ENCODE measurements at places on chromosomes 13 and 19.

DNA sequence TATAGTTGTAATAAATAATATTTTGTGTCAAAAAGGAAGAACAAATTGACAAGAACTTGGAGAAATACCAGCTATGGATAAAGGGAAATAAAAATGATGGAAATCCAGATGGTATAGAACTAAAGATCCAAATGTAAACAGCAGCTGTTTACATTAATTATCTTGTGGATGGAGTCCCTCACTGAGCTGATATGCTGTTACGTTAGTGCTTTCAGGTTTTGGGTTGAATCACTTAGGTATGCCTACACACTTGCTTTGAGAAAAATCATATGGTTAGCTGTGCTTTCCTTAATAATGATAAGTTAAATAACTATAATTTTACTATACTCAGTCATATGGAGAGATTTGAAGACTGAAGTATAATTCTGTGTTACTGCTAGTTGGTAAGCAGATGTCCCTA is 27.7 kb downstream of the WASF3 start:
- no peak for DNase-seq

- peak; percentile 89 for DNase-seq
Measured at GRCh38 chr13:39565036-39565949, 37.7 kb downstream of the LHFPL6 start.

- DNase-seq: peak; percentile 84
Measured at GRCh38 chr19:49896863-49897621, at the start of gene IL4I1. IL4I1 (minus strand) TSS chr19:49896887; CDS start chr19:49896160, 727 bp downstream.

- DNase-seq: no peak
Measured at GRCh38 chr19:12794971-12795381, 3.7 kb downstream of the JUNB start.
